Activated CD4-positive, alpha-beta T cell treated with anti-CD3 and anti-CD28 coated beads, Interleukin-2, amount 10 ng/mL, durations not matched to agents 7 days and 5 days (primary cell): ENCODE measurements at places on chromosomes 2 and 18. TPM values are rescaled to one million over a fixed set of nuclear protein-coding genes. Genes with fewer than 3 reads are reported as not detected.

TTLL4 gene
- 31.6 TPM for total RNA-seq

DNA sequence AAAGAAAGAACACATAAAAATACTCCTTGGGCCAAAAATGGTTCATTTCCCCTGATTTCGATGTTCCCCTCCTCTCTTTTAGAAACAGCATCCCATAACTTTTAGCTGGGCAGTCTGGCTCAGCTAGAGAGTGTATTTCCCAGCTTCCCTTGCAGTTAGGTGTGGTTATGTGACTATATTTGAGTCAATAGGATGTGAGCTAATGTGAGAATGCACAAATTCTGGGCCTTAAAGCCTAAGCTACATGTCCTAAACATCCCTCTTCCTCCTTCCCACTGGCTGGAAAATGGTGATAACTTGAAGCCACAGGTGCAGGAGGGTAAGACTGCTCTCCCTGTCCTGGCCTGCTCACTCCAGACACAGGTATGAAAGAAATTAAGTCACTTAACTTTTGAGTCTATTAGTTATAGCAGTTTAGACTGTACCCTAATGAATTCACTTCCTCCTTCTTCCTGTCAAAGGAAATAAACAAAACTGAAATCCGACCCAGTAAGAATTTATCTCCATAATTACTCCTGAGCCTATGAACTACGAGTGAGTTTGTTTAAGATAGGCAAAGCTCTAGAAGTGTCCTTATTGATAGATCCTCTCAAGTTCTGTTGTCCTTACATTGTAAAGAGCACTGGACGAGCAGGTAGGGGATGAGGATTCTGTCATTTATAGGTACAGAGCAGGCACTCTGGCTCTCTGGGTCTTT, 177.6 kb downstream of the MTX2 start:
- no peak overlapping the region for H3K4me3 ChIP-seq
- H3K4me1 ChIP-seq = no peaks in the 10 kb centered on the region
- no peak overlapping the region for H3K27ac ChIP-seq
- peaks cover 3% of the 10 kb centered on the region for H3K27me3 ChIP-seq
- DNase-seq = no peak

GRCh38 chr2:70442301-70443077, 111.1 kb downstream of the TGFA start:
- H3K4me1 ChIP-seq = peaks cover 40% of the 10 kb centered on the region
- H3K4me3 ChIP-seq = no peak overlapping the region
- peaks cover 4% of the 10 kb centered on the region for H3K27me3 ChIP-seq

DNA sequence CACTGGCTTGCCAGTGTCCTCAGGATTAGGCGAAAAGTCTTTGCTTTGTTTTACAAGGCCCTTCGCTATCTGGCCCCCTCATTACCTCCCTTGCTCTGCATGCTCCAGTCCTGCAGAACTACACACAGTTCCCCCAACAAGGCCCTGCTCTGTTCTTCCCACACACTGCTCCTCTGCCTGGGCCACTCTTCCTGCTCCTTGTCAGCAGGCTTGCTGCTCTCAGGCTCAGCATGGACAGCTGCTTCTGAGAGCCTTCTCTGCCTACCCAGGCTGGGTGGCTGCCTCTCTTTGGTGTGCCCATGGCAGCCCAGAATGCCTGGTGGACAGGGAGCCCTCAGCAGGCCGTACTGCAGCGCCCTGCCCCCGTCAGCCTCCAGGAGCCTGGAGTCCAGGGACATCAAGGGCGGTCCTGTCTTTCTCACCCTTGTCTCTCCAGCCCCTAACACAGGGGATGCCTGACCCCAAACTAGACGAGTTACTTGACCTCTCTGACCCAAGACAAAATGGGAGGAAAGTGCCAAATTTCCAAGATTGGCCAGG, 111.1 kb downstream of the MSH2 start:
- H3K36me3 ChIP-seq = no peaks in the 10 kb centered on the region
- no peak overlapping the region for H3K4me3 ChIP-seq
- H3K4me1 ChIP-seq = peaks cover 15% of the 10 kb centered on the region
- H3K27ac ChIP-seq = no peak overlapping the region
- no peak for DNase-seq
- no peaks in the 10 kb centered on the region for H3K27me3 ChIP-seq

GRCh38 chr2:88933091-88933490, 241.6 kb downstream of the RPIA start:
- no peak for DNase-seq
- H3K4me1 ChIP-seq = no peaks in the 10 kb centered on the region
- peaks cover 3% of the 10 kb centered on the region for H3K27me3 ChIP-seq
- no peaks in the 10 kb centered on the region for H3K36me3 ChIP-seq
- no peak overlapping the region for H3K27ac ChIP-seq
